AG10803 (cell line): ENCODE measurements at places on chromosomes 2 and 18.

DNA sequence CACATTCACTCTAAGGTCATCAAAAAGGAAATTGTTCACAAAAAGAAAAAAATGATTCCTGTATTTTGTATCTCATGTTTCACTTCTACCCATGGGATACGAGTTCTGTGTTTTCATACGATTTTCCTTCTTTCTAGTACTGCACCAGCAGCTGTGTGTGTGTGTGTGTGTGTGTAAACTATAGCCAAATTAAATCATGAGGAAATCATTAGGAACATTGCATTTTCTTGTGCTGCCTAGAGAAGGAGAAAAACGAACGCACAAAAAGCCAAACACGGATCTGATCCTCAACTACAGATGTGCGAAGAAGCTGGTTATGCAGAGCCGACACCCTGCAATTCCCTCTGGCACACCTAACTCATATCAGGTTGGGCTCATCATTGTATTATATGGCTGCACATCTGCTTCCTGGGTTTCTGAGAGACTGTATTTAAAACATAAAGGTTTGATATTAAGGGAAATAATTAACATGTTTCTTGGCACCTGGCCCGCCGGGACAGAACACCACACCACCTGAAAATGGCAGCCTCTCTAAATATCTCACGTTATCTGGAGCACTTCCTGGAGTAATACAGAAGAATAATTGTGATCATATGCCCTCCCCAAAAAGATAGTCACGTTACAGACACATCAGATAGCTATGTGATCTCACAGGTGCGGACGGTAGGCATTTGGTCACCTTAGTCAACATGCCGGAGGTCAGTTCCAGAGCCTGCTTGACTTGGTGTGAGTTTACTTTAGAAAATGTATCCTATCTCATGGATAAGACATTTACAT, 586.3 kb upstream of the SALL3 start:
- no peak for DNase-seq

GRCh38 chr18:70335892-70336726, 47.3 kb downstream of the SOCS6 start:
- no peak for DNase-seq

GRCh38 chr2:134320930-134321329, 67.1 kb downstream of the MGAT5 start:
- DNase-seq, result no peak

GRCh38 chr2:234753701-234754100, 198.1 kb upstream of the SH3BP4 start:
- DNase-seq, result no peak

- DNase-seq, result no peak
These were observed 656 bp downstream of the LRRTM4 start for GRCh38 chr2:77521548-77521891.

- DNase-seq, result no peak
These were observed 96.2 kb upstream of the STPG4 start for GRCh38 chr2:47251404-47251675.

GRCh38 chr2:153519257-153519875, 40.8 kb upstream of the RPRM start:
- DNase-seq, result peak; percentile 47

- DNase-seq, result no peak
These were observed 90.2 kb downstream of the NCK2 start for GRCh38 chr2:105834931-105835330.

DNA sequence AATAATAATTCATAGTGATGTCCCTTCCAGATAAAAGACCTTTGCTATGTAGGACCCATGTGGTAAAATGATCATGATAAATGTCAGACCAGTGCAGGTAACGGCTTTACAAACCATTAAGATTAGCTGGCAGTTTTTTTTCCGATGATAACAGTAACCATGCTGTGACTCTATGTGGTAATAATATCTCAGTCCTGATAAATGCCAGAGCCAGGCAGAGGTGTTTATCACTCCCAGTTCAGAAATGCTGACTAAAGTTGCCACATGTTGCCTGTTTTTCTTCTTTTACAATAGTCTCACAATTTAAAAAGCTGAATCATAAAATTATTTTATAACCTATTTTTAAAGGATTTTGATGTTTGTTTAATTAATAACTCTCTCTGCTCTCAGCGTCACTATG, 565.1 kb downstream of the ARHGAP15 start:
- no peak for DNase-seq

DNA sequence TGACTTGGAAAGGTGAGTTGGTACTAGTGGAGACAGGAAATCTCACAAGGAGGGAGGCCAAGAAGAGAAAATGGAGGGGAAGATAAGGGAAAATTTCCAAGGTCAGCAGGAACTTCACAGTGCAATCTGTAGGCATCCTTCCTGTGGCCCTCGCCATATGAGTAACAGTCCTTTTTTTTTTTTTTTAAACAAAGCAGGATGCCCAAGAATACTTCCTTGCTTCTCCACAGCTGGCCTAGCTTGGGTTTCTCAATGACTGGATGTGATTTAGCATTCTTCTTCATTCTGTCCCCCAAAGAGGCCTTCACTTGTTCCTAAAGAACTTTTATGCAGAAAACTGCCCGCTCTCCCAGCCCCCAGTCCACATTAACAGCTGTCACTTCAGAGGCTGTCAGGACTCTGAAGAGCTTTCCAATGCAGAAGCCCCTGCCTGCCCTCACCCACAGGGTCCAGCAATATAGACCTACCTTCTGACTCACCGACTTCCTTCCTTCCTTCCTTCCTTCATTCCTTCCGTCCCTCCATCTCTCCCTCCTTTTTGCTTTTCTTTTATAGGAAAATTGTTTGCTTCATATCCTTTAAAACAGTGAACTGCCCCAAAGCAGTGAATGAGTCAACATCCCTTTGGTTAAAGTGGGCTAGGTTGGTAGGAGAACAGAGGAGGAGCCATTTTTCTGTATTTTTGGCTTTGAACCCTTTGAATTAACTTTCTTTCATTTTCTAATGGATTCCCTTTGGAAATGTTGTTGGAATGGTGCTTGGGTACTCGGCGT, 172.0 kb downstream of the MGAT5 start:
- peak; percentile 16 for DNase-seq

DNA sequence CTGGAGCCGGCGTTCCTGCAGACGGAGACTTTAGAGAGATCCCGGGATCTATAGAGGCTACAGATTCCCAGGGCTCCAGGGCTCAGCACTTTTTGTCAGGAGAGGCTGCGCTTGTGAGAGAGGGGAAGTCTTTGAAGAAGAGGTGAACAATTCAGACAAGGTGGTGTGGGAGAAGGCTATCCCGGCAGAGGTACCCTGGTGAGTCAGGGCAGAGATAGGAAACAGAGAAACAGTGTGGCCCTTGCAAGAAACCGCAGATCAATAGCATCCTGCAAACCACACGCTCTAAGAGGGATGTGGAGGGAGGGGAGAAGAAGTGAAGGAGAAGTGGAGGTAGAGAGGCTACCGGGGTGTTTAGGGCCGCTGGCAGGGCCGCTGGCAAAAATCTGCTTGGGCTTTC, 160.5 kb upstream of the APCDD1 start:
- no peak for DNase-seq

- no peak for DNase-seq
These were observed 171.7 kb upstream of the MYCN start for GRCh38 chr2:15768615-15769014.

- no peak for DNase-seq
These were observed 64.6 kb downstream of the OSBPL6 start for GRCh38 chr2:178258916-178259315.

- DNase-seq, result no peak
These were observed 438.6 kb upstream of the POU3F3 start for GRCh38 chr2:104415284-104415683.

GRCh38 chr2:100518801-100519200, 44.0 kb upstream of the PDCL3 start:
- no peak for DNase-seq

DNA sequence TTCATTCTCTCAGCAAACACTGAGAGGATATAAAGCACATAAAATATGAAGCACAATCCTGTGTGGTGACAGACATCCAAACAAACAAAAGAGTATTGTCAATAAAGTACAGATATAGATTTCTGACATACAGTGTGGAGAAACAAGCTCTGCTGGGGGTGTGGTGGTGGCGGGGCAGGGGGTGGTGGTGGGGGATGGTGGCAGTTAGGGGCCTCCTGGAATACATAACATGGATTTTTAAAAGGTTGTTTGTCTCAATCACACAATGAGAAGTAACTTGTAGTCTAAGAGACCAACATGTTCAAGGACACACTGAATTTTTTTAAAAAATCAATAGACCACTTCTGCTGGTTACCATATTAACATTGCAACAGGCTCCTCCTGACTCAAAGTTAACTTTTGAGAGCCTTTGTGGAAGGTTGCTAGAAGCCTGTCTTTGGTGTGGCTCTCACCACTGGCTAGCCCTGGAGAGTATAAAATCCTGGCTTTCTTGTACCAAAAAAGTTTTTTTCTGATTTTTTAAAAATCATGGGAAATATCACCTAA, 1197.4 kb downstream of the SUCLG1 start:
- DNase-seq, result no peak

DNA sequence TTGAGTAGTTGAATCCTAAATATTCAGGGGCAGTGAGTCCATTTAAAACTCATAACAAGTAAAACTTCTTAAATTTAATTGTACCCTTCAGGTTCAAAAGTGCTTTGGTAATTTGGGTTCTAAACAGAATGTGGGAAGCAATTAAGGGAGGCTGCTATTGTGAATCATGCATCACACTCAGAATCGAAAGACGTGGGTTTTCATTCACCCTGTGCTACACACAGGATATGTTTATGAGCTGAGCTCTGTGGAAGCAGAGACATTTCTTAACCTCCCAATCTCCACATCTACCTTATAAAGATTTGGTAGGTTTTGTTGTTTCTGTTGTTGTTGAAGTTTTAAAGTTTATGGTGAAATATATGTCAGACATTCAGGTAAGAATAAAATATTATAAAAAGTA, 633.4 kb downstream of the DPP10 start:
- no peak for DNase-seq

DNA sequence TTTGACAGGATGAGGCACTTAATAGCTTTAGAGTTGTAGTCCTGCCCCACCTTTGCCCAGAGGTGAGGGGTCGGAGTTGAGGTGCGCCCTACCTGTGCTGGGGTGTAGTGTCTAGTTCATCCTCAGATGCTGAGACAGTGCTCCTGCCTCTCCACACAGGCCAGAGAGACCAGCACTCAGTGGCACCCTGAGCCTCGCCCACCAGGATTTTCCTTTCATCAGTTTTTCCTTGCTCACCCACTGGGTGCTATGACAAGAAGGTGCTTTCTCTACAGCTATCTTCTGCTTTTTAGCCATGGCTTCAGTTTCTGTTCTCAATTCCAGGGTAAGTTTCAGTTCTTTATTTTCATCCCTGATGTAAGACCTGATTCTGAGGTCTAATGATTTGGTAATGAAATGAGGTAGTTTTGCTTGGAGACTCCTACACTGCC, 16.8 kb upstream of the TMEM131 start:
- DNase-seq, result no peak

DNA sequence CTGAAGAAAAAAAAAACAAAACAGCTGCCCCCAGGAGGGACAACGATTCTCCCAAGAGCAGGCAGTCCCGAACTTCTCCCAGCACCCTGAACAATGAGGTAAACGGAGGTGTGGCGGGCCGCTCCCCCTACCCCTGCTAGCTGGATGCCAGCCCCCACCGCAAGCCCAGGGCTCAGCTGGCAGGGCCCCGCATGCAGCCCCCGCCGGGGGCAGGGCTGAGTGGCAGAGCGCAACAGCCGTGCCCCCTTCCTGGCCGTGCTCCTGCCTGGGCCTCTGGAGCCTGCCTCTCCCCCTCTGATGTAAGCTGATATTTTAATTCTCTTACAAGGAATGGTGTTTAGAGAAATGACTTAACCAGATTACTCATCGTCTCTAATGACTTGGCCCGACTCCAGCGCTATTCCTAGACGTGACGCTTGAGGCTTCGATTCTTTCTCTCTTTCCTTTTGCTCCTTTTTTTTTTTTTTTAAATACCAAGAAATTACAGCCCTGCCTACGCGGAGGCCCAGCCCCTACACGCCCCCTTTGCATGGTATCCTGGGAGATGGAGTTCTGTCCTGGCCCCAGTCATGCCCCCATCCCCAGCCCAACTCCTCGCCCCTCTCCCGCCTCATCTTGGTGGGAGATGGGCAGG, 4.6 kb upstream of the ARID5A start:
- DNase-seq, result peak; percentile 99

DNA sequence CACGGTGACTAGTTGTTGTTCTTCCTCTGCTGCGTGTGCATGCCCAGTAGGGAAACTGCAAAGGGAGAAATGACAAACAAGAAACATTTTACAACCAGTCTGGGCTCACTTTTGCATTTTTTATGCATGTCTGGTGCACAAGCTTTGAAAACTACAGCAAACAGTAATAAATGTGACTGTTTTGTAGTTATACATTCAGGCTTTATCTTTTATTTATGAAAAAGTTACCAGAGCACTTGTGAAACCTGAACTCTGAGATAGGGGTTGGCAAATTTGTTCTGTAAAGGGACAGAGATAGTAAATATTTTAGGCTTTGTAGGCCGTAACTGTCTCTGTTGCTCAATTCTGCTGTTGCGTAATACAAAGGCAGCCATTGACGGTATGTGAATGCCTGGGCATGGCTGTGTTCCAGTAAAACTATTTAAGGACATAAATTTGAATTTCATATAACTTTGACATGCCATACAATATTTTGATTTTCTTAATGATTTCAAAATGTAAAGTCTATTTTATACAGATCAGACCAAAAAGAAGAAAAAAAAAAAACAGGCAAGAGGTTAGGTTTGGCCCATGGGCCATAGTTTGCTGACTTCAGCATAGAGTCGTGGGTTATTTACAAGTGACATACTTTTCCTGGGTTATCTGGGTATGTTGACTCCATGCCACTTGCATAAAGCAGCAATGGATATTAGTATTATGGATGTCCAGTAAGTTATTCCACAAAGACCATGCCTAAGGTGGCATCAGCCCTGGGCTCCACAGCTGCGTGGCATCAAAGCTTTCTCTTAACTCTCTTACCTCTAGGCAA, 53.6 kb upstream of the EML6 start:
- DNase-seq, result peak; percentile 87

- no peak for DNase-seq
These were observed 152.7 kb upstream of the SPHKAP start for GRCh38 chr2:228334180-228334579.

DNA sequence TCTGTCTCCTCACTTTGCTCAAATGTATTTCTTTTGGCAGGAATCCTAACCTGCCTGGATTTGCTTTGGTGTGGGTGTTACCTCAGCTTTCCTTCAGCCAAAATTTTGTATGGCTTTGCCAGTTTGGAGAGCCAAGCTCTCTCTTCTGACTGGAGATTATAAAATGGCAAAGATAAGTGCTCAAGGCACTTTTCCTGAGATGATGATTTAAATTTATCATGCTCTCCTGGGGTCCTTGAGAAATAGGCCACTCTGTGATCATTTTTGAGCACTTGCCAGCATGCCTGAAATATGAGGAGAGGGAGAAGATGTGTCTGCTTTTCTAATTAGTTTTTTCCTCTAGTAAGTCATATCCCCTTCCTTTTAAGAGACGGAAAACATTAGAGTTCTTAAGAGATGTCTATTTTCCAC, 683.0 kb downstream of the SLC4A3 start:
- no peak for DNase-seq

- no peak for DNase-seq
These were observed 135.8 kb downstream of the IKZF2 start for GRCh38 chr2:213015387-213016165.

DNA sequence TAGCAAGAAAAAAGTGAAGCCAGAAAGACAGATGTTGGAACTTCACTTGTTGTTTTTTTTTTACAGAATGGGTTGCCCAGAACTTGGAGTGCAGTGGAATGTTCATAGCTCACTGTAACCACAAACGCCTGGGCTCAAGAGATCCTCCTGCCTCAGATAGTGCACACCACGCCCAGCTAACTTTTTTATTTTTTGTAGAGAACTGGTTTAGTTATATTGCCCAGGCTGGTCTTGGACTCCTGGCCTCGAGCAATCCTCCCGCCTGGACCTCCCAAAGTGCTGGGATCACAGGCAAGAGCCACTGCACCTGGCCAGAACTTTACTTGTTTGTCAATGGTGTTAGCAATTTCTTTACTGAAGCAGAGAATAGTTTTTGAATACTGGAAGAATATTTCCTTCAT, 11.9 kb upstream of the ASPRV1 start:
- peak; percentile 83 for DNase-seq
